ENCODE measurements at places on chromosomes 2 and 18.

- no peak for DNase-seq
Measured at GRCh38 chr18:49230326-49230725, 230.1 kb downstream of the DYM start.

DNA sequence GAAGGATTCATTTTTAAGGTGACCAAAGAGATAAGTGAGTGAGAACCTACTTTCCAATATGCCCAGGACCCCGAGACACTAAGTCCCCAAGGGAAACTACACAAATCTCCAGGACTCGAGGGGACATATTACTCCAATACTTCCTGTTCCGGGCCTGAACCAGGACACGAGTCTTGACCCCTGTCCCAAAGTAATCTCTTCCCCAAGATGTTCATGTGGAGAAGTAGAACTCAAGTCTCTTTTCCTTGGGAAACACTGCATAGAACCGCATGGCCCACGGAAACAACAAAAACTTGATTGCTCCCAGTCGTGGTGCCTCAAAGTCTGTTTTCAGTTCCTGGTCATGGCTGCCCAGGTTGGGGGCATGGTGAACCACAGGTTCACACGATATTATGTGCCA, 87.2 kb upstream of the ZEB2 start:
- DNase-seq = no peak

- DNase-seq = no peak
Measured at GRCh38 chr18:70243131-70243929, 37.8 kb upstream of the RTTN start.

DNA sequence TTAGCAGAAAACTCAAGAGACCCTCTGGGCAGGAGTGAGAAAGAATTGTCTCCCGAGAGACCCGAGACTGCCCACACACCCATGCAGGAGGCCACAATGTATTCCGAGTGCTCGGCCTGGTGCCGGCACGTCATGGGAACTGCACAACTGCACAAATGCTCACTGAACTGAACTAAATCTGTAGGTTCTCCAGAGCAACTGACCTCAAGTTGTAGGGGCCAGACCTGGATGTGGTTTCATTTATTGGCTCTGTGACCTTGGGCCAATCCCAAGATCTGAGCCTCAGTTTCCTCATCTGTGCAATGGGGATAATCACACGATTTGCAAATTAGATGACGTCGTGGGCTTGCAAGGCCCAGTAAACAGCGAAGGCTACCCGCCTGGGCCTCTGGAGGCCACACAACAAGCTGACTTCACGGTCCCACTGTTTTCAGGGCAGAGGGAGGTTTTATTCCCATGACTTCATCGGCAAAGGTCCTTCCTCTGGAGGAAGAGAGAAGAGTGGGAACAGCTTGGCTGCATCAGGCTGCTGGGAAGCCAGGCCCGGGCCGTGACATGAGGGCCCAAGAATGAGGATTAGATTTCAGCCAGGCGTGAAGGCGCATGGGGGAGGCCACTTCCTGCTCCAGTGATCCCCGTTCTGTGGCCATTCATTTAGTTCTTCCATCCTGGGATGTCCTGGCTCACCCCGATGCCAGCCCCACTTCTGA, 3.6 kb upstream of the ERFE start:
- peak; percentile 84 for DNase-seq

Measured in fibroblast of mammary gland (primary cell).